ENCODE measurements at places on chromosomes 1 and 21.

DNA sequence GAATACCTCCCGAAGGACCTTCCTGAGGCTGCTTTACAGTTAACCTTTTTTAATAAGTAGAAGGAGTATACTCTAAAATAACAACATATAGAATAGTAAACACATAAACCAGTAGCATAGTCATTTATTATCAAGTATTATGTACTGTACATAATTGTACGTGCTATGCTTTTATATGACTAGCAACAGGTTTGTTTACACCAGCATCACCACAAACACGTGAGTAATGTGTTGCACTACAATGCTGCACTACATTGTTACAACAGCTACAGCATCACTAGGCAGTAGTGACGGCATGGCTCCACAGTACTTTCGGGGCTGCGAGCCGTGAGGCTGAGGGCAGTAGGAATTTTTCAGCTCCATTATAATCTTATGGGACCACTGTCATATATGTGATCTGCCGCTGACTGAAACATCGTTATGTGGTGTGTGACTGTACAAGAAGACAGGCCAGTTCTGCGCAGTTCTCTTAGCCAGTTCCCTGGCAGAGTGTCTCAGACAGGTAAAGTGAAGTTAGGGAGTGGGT lies 82.8 kb upstream of the LRRC8D start:
- DNase-seq, result no peak

GRCh38 chr1:34982820-34983376 lies 2.2 kb downstream of the TMEM35B start:
- no peak for DNase-seq

GRCh38 chr1:116931016-116931918 lies 21.6 kb downstream of the PTGFRN start:
- no peak for DNase-seq

DNA sequence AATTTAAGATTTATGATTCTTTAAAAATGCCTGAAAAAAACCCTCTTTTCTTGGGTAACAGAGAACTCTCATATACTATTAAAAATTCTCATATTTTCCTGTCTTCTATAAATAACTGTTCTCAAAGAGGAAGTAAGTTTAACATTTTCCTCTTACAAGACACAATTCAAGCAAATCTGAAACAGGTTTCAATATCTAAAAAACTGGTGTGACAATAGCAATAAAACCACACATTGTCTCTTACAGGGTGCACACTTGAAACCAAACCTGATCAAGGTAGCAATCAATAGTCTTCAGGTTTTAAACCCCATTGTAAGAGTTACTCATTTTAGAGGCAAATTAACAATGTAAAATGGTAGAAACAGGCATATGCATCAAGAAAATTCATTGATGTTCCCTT lies 28.0 kb downstream of the FUBP1 start:
- DNase-seq, result no peak

GRCh38 chr1:84385347-84385746 lies 12.9 kb upstream of the DNASE2B start:
- DNase-seq, result no peak

DNA sequence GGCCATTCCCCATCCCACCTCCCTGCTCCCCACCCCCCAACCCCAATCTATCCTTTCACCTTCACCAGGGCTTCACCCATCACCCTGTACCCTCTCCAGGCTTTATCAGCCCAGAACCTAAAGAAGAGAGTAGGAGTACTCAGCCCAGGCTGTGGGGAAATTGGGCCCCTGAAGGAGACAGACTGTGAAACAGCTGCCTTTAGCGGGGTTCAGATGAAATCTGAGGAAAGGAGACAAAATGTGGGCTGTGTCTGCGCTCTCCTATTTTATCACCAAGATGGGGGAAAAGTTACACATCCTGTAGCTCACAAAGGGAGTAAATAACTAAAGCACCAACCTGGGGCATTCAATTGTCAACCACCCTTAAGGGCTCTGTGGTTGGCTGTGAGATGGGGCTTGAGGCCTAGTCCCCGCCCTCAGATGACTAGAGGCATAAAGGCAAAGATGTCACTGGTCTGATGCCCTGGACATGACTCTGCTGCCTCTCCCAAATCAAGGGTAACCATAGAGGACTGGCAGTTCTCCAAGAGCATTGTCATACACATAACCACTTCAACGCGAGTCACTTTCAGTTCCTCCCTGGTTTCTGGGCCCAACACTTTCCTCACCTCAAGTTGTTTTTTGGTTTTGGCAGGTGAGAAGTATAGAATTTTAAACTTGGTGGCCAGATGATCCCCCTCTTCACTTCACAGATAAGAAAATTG lies 30.0 kb downstream of the SLC27A3 start:
- no peak for DNase-seq

- DNase-seq, result no peak
Measured at GRCh38 chr1:6831366-6831765, 46.1 kb downstream of the CAMTA1 start.

GRCh38 chr1:68175621-68176398 lies 56.5 kb downstream of the WLS start:
- DNase-seq, result no peak

GRCh38 chr1:151221616-151222015 lies 23.3 kb downstream of the PIP5K1A start:
- DNase-seq, result no peak

GRCh38 chr21:45209046-45209445 lies 78.6 kb downstream of the POFUT2 start:
- DNase-seq, result no peak

- DNase-seq, result no peak
Measured at GRCh38 chr1:7250597-7251453, 465.6 kb downstream of the CAMTA1 start.

GRCh38 chr1:172145231-172145651 lies 275.2 kb upstream of the C1orf105 start:
- no peak for DNase-seq

DNA sequence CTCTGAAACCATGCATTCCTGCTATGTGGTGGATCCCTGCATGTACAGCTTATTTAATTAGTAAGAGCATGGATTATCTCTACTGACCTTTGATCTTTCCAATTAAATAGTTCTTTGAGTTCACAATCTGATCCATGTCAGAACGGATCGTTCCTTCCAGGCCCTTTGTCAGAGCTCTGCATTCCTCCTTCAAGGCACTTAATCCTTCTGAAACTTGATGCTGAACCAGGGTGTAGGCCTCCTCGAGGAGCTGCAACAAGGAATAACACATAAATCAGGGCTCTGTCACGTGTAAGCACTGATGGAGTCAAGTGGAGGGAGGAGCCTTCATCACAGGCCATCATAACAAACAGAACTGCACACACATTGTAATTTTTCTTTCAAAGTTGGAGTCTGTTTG lies 68.4 kb upstream of the EDEM3 start:
- DNase-seq, result no peak

DNA sequence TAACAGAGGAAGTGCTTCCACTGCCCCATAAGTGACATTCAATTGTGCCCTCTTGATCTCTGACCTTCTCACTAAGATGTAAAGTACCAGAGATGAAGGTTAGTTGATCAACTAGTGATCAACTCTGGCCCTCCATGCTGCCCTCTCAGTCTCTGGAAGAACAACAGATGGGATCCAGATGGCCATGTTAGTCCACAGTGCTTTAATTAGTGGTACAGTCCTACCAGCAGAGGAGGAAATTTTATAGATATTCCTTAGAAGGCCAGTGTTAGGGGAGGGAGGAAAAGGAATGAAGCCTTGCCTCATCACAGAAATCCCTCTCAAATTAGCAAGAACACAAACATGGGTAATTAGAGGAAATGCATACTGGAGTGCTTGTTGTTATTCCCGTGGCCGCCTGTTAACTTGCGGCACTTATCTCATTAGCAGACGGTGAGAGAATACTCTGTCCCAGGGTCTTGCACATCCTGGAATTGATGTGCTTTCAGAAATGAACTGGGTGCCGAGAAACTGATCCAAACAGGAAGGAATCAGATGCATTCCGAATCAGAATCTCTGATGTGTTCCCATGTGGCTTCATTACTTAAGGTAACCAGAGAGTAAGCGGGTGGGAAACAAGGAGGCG lies 91.1 kb upstream of the RGS4 start:
- no peak for DNase-seq

GRCh38 chr1:55384637-55385036 lies 169.5 kb upstream of the USP24 start:
- DNase-seq, result no peak

GRCh38 chr1:119141020-119141424 lies 569 bp upstream of the WARS2 start:
- DNase-seq, result peak; percentile 42

DNA sequence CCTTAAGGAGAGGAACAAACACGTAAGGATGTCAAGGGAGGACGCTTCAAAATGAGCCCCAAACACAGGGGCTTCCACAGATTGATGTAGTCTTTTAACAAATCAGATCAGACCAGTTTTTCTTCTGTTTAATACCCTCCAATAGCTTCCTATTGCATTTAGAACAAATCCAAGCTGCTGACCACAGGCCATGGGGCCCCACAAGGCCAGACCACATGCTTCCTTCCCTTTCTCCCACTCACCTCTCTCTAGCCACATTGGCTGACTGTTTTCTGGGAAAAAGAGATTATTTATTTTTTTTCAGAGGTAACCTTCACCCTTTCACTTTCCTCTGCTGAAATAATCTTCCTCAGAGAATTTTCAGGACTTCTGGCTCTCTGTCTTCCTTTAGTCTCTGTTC lies 380.6 kb downstream of the SIPA1L2 start:
- no peak for DNase-seq

DNA sequence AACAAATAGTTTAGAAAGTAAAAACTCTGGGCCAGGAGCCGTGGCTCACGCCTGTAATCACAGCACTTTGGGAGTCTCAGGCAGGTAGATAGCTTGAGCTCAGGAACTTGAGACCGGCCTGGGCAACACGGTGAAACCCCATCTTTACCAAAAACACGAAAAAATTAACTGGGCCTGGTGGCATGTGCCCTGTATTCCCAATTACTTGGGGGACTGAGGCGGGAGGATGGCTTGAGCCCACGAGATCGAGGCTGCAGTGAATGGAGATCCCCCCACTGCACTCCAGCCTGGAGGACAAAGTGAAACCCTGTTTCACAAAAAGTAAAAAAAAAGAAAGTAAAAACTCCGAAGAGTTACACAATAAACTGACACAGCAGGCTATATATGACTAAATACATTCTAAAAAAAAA lies 10.6 kb downstream of the CEP170 start:
- no peak for DNase-seq

GRCh38 chr1:202708456-202709275 lies 1.6 kb downstream of the SYT2 start:
- no peak for DNase-seq

DNA sequence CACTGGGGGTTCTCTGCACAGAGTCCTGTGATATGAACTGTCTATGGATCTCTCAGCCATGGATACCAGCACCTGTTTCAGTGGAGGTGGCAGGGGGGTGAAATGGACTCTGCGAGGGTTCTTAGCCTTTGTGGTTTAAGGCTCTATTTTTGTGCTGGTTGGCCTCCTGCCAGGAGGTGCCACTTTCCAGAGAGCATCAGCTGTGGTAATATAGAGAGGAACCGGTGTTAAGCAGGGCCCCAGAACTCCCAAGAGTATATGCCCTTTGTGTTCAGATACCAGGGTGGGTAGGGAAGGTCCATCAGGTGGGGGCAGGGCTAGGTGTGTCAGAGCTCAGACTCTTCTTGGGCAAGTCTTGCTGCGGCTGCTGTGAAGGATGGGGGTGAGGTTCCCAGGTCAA lies 330.0 kb upstream of the PLD5 start:
- no peak for DNase-seq

- no peak for DNase-seq
Measured at GRCh38 chr1:161000736-161001480, 20.0 kb downstream of the F11R start.

Data from NCI-H1930 (cell line).